ENCODE measurements at places on chromosomes 3 and 15.

GRCh38 chr3:63557912-63558311, 94.6 kb upstream of the SNTN start:
- no peak for DNase-seq

GRCh38 chr3:196057760-196058331, 24.0 kb downstream of the TFRC start:
- no peak for DNase-seq

- no peak for DNase-seq
These were observed 436.0 kb downstream of the AGBL1 start for GRCh38 chr15:86515625-86516024.

GRCh38 chr15:85120351-85121113, 138.9 kb downstream of the PDE8A start:
- DNase-seq, result no peak

DNA sequence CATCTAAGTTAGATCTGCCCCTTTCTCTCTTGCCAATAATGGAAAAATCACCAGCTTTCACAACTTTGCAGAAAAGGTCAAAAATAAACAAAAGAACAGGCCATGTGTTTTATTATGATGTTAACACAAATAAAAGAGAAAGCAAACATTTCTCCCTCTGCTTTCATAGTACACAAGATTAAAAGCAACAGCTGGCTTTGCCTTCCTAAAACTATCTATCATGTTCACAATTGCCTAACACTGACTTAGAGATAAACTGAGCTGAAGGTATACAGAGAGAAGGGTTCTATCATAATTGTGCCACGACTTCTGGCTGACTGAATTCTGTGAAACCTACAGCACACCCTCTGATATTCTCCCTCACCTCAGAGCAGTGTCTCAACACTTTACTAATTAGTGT, 29.4 kb downstream of the AADAC start:
- DNase-seq, result no peak

DNA sequence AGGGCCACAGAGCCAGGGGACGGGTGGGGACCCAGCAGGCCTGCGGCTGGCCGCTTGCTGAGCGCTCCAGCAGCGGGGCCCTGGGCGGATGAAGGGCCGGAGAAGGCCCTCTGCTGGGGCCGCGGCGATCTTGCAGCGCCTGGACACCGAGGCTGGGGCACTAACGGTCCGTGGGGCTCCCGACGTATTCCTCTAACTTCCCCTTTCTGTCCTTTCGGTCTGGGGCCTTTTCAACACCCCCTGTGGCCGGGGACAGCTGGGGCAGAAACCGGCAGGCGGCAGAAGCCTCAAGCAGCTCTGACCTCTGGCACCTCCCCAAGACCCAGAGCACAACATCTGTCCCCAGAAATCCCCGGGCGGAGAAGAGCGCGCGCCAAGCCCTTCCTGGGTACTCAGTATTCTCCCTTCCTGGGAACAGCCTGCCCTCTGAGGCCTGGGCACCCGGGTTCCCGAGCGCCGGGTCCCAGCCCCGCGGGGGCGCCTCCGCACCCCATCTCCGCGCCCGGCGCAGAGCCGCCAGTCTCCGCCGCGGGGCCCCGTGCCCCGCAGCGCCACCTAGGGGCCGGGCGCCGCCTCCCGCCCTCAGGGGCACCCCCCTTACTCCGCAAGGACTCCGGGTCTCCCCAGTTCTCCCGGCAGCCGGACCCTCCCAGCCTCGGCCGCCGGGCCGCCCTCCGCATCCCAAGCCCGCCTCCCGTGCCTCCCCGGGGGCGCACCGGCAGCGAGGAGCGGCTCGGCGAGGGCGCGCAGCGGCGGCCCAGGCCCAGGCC, 582 bp upstream of the SLCO3A1 start:
- DNase-seq, result peak; percentile 96

- DNase-seq, result peak; percentile 58
These were observed 419 bp downstream of the FAM227B start for GRCh38 chr15:49620199-49620598.

DNA sequence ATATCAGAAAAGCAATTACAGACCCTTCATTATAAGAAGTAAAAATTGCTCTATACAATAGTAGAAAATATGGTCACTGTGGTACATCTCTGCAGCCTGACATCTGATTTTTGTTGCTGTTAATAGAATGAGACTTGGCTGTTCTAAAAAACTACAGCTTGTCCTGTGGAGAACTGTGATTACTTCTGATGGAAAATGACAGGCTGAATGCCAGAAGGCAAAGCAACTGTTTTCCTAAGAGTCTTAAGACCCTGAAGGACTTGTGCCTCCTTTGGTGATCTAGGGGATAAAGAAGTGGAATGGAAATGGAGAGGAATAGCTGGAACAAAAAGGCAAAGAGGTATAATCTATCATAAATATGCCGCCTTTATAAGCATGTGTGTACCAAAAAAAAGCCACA, 314.8 kb downstream of the BCHE start:
- no peak for DNase-seq

- DNase-seq, result no peak
These were observed 34.6 kb downstream of the IGSF10 start for GRCh38 chr3:151426341-151426657.

- no peak for DNase-seq
These were observed 198.7 kb upstream of the BHLHE40 start for GRCh38 chr3:4780545-4780957.

DNA sequence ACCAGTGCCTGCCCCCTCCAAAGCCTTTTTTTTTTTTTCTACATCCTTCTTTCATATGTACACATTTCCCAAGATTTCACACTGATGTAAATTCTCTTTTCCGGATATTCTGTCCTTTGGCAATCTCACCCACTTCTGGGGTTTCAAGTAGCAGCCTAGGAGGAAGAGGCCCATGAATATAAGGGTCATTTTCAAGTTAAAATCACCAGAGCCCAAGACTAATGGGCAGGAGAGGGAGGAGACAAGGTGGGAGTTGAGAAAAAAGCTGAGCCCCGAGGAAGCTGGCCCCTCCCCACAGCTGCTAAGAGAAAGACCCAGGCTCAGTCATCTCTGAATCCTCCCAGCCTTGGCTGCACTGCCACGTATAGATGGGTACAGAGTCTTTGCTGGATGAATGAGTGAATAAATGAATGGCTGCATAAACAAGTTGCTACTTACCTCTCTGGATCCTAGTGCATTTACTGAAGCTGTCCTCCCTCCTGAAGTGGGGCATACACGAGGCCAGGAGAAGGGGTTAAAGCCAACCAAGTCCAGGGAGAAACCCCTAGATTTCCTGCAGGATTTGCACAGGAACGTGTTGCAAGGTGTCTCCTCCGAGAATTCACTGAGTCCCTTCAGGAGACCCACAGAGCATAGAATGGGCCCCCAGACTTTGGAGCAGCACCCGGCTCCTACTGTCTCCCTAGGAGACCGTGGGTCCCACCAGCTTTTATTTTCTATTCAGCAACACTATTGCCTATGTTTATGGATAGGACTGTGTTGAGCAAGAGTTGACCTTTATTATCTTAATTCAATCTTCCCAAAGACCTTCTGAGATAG, 100.8 kb upstream of the LIPC start:
- DNase-seq, result peak; percentile 95

DNA sequence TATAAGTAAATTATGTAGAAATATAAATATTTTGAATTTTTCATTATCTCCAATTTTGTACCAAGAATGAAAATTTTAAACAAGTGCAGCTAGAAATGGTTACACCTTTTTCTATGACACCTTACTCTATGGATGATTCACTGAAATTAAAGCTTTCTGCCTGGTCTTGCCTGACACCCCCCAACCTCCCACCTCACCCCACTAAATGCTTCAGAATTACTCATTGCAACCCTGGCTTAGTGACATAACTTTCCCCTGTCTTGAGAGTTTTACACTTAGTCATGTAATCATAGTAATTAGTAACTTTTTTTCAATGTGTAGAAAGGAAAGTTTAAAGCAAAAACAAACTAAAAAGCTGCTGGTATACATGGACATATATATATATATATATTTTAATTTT, 42.0 kb upstream of the MEIS2 start:
- no peak for DNase-seq

GRCh38 chr3:142029052-142029642, 120.2 kb downstream of the TFDP2 start:
- no peak for DNase-seq

GRCh38 chr3:72665701-72666446, 182.4 kb downstream of the SHQ1 start:
- DNase-seq, result peak; percentile 36

DNA sequence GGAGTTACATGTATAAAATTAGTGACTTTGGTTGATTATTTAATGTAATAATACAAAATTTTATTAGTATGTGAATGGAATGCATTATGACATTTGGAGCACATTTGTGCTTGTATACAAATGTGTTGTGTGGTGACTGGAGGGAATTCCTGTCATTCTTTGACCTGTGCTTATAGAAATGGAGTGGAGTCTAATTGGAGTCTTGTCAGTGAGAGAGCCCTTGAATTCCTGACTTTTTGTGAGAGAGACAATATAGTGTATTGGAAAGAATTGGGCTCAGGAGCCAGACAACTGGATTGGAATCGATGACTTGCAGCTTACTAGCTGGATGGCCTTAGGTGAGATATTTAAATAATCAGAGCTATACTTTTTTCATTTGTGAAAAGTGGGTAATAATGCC, 9.4 kb downstream of the TCF12 start:
- DNase-seq, result no peak

DNA sequence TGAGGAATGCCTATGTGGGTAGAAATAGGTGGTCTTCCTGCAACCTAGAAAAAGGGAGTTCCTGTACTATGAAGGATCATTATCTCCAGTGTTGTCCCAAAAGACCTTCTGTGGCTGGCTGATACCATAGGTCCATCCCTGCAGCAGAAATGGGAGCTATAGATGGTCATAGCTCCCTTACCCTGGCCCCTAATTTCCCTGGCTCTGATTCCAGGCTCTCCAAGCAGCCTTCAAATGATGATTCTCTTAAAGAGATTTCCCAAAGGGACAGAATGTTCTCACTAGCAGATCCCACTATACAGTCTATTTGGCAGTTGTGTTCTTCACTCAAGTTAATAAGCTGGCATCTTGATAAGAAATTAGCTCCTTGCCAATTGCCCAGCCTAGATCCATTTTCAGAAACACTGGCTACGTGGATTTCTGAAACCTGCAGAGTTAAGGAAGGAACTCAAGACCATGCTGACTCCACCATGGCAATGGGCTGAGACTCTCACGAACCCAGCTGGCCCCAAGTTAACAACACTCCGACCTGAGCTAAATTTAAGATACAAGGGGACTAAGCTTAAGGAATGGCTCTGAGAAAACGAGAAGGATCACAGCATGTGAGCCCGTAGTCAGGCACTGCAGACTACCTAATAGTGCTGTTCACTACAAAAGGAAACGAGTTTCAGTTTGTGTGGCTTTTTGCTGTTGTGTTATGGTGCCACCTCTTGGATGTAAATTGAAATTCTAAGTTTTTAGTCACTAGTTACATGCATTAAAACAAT, 11.4 kb downstream of the C15orf40 start:
- peak; percentile 69 for DNase-seq

DNA sequence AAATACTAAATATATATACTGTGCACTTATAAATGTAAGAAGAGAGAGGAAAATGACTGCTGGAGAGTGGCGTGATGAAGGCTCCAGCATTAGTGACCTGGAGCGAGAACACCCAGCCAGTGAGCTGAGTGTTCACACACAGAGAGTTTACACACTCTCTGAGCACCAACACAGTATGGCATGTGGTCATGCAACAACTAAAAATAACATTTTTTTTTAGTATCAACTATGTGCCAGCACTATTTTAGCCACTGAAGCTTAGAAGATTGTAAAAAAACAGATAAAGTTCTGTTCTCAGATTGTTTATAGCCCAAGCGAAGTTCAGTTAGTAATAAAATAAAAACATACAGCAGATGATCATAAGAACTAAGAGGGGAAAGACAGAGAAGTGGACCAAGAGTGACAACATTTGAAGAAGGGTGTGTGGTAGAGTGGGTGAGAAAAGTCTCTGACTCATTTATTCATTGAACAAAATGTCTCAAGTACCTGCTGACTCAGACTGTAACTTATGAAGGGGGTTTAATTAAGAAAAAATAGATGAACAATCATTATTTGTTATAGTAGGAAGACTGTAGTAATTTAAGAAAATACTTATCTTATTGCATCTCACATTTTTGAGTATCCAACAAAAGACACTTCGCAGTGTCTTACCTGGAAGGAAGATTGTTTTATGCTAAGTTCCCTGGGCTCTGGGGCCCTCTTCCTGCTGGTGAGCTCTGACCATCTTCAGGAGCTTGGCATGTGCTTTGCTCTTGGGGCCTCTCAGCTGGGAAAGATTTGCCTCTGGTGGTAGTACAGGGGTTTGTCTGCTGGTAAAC, 43.8 kb downstream of the GAP43 start:
- peak; percentile 5 for DNase-seq

- DNase-seq, result no peak
These were observed 59.6 kb downstream of the ATP10A start for GRCh38 chr15:25803541-25803940.

DNA sequence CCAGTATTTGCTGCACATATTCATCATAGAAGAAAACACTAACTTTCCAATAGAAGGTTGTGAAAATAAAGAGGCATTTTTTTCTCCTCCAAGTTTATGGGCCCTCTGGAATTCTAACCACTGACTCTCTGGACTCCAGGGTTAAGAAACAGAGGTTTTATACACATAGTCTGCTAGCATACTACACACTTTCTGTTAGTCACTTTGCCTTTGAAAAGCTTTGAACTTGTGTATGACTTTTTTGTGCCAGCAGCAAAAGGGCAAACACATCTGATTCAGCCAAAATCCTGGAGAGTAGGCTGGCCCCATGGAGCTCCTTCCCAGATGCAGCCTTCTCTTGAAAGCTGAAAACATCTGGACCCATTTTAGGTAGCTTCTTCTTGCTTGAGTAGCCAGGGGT, 6.2 kb downstream of the ZIC4 start:
- no peak for DNase-seq

DNA sequence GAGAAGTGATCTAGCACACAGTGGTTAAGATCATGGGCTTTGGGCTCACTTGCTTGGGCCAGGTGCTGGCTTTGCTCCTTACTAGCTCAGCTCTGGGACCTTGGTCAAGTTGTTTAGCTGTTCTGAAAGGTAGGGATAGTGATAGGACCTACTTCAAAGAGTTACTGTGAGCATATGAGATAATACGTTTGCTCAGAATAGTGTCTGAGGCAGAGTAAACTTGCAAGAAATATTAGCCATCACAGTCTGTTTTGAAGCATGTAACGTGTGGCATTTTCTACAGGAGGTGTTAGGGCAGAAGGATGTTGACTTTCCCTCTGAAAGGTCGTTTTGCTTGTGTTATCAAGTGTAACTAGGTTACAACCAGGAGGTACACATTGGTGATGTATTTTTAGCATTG, 34.5 kb upstream of the NFKBIZ start:
- DNase-seq, result no peak

DNA sequence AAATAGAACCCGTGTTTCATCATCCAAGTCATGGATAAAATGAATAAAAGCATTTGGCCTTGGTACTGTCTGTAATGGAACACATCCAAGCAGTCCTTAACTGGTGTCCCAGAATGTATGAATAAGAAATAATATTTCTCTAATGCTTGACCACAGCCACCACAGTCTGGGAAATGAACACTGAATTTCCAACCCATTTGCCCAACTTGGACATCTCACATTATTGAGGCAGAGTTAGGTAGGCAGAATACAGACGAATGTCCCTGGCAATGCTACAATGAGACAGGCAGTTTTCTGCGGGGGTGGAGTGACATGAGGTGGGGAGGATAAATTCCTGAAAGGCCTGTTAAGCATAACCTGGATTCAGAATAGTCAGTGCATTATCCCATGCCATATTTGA, 245.7 kb downstream of the ZIC1 start:
- no peak for DNase-seq

GRCh38 chr3:17055374-17056276, 170.9 kb downstream of the PLCL2 start:
- DNase-seq, result no peak

- peak; percentile 67 for DNase-seq
These were observed 127.6 kb upstream of the UBE2E2 start for GRCh38 chr3:23075496-23075895.

Data from inflammatory macrophage treated with lipopolysaccharide for 4 hours (primary cell).